ENCODE measurements at places on chromosomes 5 and 9. TPM values are rescaled to one million over a fixed set of nuclear protein-coding genes. Genes with fewer than 3 reads are reported as not detected.

The CARD19 gene
- 26.3 TPM for total RNA-seq

The IFNA2 gene
- not detected for total RNA-seq

The ORM2 gene
- total RNA-seq = not detected

The MELK gene
- 0.10 TPM for total RNA-seq

The SCGB3A2 gene
- total RNA-seq = not detected

The RASEF gene
- 0.05 TPM for total RNA-seq

The NPR3 gene
- total RNA-seq = 10.9 TPM

The CATSPER3 gene
- total RNA-seq = 0.68 TPM

The SPAG8 gene
- total RNA-seq = 1.3 TPM

The FYB1 gene
- total RNA-seq = 13.4 TPM

The SLC34A3 gene
- total RNA-seq = not detected

The SH3RF2 gene
- total RNA-seq = 56.2 TPM

The NEUROG1 gene
- total RNA-seq = not detected

The CCDC112 gene
- 4.1 TPM for total RNA-seq

The SMIM32 gene
- total RNA-seq = not detected

The SLC46A2 gene
- total RNA-seq = not detected

The EXOSC3 gene
- 18.8 TPM for total RNA-seq

The PCDHB13 gene
- total RNA-seq = 5.3 TPM

The INIP gene
- 16.6 TPM for total RNA-seq

The FBLL1 gene
- total RNA-seq = 0.21 TPM

The LMBRD2 gene
- 11.6 TPM for total RNA-seq

The C5orf46 gene
- total RNA-seq = 2.7 TPM

Data from left cardiac atrium (tissue), 4 donors.